ENCODE measurements at places on chromosomes 3 and 15.

- no peaks in the 10 kb centered on the region for H3K27me3 ChIP-seq
- DNase-seq, result no peak
- H3K4me3 ChIP-seq, result no peak overlapping the region
- H3K27ac ChIP-seq, result no peak overlapping the region
- peaks cover 36% of the 10 kb centered on the region for H3K4me1 ChIP-seq
Observed at GRCh38 chr3:100719136-100719535, 9.8 kb downstream of the TFG start.

- H3K36me3 ChIP-seq, result no peaks in the 10 kb centered on the region
- H3K27me3 ChIP-seq, result no peaks in the 10 kb centered on the region
- peaks cover 16% of the 10 kb centered on the region for H3K4me1 ChIP-seq
- H3K27ac ChIP-seq, result no peak overlapping the region
- H3K4me3 ChIP-seq, result no peak overlapping the region
Observed at GRCh38 chr3:143147707-143148106, 28.1 kb downstream of the CHST2 start.

DNA sequence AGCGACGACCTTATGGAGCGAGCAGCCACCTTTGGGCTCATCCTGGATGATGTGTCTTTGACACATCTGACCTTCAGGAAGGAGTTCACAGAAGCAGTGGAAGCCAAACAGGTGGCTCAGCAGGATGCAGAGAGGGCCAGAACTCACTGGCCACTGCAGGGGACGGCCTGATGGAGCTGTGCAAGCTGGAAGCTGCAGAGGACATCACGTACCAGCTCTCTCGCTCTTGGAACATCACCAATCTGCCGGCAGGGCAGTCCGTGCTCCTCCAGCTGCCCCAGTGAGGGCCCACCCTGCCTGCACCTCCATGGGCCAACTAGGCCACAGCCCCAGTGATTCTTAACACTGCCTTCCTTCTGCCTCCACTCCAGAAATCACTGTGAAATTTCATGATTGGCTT lies 10.4 kb downstream of the NR1I2 start:
- peaks cover 4% of the 10 kb centered on the region for H3K27me3 ChIP-seq
- H3K36me3 ChIP-seq, result peaks cover 2% of the 10 kb centered on the region
- no peaks in the 10 kb centered on the region for H3K4me1 ChIP-seq
- H3K27ac ChIP-seq, result no peak overlapping the region
- DNase-seq, result no peak

DNA sequence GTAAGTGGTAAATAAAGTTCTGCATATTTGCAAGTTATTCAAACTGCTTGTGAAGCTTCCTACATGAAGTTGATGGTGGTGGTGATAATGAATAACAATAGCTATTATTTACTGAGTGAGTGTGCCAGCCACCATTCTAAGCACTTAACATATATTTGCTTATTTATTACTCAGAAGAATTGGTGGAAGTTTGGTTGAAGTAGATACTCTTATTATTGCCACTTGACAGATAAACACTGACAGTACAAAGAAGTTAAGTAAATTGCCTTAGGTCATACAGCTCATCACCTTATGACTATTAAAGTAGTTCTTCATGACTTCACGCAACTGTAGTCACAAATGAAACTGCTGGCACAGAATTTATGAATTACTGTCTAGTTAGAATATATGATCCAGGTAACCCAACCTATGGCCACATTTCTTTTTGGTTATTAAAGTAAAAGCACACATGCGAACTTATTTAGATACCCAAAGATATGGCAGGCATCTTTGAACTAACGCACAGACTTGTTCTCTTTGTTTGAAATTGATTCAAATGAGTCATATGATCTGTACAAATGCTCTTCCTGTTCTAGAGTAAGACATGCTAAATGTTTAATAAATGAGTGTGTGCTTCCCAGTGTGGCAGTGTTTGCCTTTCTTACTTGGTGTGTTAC lies 99.8 kb upstream of the NR2F2 start:
- no peak for DNase-seq
- H3K27me3 ChIP-seq, result peaks cover 2% of the 10 kb centered on the region
- H3K4me3 ChIP-seq, result no peak overlapping the region
- no peaks in the 10 kb centered on the region for H3K4me1 ChIP-seq
- H3K36me3 ChIP-seq, result no peaks in the 10 kb centered on the region
- H3K27ac ChIP-seq, result no peak overlapping the region

DNA sequence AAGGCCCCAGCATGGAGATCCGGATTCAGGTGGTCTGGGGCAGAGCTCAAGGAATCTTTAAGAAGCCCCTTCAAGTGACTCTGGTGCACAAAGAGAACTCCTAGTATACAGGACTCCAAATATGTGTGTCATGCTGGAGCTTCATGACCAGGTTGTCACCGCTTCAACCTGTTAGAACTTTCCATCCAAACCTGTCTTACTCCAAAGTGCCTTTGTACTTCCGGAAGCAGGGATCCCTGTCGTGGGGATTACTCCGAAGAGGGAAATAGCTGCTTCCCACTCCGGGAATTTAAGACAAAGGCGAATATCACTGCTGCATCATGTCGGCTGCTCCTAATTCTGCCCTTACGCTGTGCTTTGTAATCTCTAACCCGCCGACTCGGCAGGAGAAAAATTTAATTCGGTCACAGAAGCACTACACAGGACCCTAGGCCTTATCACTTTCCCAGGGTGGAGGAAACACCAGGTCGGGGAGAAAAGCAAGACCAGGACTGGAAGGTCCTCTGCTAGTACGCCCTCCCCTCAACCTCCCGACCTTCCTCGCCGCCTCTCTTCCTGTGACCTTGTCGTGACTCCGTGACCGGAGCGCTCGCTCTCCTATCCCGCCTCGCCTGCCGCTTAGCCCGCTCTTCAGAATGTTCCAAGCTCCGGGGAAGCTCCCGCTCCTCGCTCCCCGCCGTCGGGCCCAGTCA lies 730 bp downstream of the HIGD1A start:
- H3K36me3 ChIP-seq, result peaks cover 12% of the 10 kb centered on the region
- peak; percentile 50 for DNase-seq
- peak overlapping the region; percentile 99 for H3K4me3 ChIP-seq
- peaks cover 47% of the 10 kb centered on the region for H3K4me1 ChIP-seq
- peak overlapping the region; percentile 93 for H3K27ac ChIP-seq

DNA sequence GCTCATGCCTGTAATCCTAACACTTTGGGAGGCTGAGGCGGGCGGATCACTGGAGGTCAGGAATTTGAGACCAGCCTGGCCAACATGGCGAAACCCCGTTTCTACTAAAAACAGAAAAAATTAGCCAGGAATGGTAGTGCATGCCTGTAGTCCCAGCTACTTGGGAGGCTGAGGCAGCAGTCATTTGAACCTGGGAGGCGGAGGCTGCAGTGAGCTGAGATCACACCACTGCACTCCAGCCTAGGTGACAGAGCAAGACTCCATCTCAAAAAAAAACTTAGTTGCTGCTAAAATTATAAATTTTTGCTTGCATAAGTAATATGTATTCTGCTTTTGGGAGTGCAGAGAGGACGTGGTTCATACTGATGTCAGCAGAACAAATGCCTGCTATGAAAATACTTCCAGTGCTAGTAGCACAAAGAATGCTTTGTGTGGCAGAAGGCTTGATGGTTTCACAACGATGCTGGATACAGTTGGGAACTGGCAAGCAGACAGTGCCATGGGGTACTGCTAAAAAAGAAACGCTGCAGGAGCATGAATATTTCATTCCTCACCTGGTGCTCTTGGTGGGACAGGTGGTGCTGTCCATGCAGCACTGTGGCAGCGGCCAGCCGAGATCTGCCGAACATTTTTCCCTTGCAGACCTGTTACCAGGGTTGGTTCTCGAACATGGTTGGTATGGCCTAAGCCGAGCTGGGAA lies 31.1 kb downstream of the FBXL22 start:
- H3K27ac ChIP-seq, result no peak overlapping the region
- peaks cover 42% of the 10 kb centered on the region for H3K36me3 ChIP-seq
- H3K4me1 ChIP-seq, result peaks cover 2% of the 10 kb centered on the region
- no peak overlapping the region for H3K4me3 ChIP-seq
- H3K27me3 ChIP-seq, result no peaks in the 10 kb centered on the region
- no peak for DNase-seq

DNA sequence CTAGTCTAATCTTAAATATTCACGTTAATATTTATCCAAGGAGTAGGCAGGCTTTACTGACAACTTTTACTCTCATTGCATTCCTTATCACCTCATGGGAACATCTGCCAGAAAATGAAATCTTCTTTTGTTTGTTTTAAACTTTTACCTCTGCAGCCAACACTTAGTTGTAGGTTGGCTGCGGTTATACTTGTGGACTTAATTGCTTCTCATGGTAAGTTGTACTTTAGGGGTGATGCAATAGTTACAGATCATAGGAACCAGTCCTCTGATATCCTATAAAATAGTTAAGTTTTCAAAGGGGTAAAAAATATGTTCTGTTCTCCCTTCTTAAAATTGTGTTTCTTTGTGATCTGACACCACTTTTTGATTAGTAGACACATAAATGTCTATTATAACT lies 321.9 kb downstream of the ZPLD1 start:
- no peaks in the 10 kb centered on the region for H3K36me3 ChIP-seq
- no peak overlapping the region for H3K27ac ChIP-seq
- no peaks in the 10 kb centered on the region for H3K27me3 ChIP-seq
- DNase-seq, result no peak

DNA sequence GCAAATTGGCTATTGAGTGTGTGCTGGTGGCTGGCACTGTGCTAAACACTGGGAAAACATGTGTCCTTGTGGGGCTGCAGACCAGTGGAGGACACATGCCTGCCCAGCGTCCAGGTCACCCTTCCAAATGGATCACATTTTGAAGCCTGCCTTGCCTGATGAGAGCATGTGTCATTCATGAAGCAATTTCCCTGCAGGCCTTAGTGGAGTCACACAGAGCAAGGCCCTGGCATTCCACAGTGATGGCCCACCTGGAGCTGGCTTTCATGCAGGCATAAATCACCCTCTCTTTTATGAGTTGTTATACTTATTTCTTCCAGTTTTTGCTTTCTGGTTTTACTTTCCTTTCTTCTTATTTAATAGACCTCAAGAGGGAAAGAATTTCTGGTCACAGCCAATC lies 219.5 kb downstream of the EPHB1 start:
- no peaks in the 10 kb centered on the region for H3K36me3 ChIP-seq
- H3K4me1 ChIP-seq, result no peaks in the 10 kb centered on the region
- H3K27ac ChIP-seq, result no peak overlapping the region
- no peak overlapping the region for H3K4me3 ChIP-seq
- DNase-seq, result no peak
